ENCODE measurements at places on chromosomes 13 and 19.

- DNase-seq: no peak
Observed at GRCh38 chr13:80273718-80274117, 67.2 kb downstream of the SPRY2 start.

DNA sequence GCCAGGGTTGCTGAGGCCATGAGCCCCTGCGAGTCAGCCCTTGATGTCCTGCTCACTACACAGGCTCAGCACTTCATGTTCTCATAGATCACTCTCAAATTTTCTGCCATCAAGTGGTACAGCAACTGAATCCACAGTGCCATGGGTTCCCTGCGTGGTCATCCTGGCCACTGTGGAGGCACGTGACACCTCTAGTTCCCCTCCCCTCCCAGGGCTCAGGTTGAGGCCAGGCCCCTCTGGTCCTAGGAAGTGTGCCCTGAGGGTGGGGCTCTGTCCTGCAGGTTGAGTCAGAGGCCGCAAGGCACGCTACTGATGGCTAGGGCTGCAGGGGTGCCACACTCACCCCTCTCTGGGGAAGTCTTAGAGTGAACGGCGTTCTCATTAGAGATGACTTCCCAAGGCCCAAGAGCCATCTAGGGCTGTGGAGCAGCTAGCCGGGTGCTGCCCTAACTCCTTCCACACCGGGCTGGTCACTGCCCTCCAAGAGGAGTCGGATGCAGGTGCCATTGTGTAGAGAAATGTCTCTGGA, 39.8 kb upstream of the TPM4 start:
- DNase-seq: no peak

- no peak for DNase-seq
Observed at GRCh38 chr19:15468675-15469512, 4.5 kb upstream of the RASAL3 start.

GRCh38 chr19:33447336-33448158, 74.0 kb downstream of the CEBPG start:
- DNase-seq: no peak

- DNase-seq: no peak
Observed at GRCh38 chr19:18007917-18008673, at the start of gene ARRDC2. Gene ARRDC2 (plus strand): TSS chr19:18008170. CDS start chr19:18008311, 141 bp downstream.
